ENCODE measurements at places on chromosomes 4 and X.

- DNase-seq: no peak
Measured at GRCh38 chr4:39664828-39665731, 26.4 kb upstream of the SMIM14 start.

GRCh38 chr4:153652051-153652784 is 31.9 kb upstream of the TLR2 start:
- no peak for DNase-seq

GRCh38 chrX:39161611-39162255 is 360.5 kb downstream of the MID1IP1 start:
- no peak for DNase-seq

GRCh38 chr4:140581078-140581477 is 12.3 kb upstream of the UCP1 start:
- no peak for DNase-seq

- peak; percentile 31 for DNase-seq
Measured at GRCh38 chrX:17521871-17522693, 147.1 kb downstream of the NHS start.

DNA sequence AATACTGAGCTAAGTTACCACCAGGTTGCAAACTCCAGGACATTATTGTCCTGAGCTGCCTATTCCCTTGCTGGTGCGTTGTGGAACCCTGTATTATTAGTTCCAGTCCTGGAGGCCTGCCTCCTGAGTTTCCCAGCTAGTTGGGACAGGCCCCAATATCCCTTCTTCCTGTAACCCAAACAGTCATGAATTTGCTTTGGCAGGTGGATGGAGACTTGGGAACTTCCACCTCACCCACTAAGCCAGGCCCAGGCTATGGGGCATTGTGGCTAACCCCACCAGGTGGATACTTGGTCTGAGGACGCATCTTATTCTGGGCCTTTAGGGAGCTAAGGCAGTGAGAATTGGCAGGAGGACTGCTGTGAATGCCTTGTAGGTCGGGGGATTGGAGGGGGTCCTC is 5.0 kb downstream of the RBM3 start:
- no peak for DNase-seq

GRCh38 chr4:110510955-110511544 is 35.1 kb downstream of the ENPEP start:
- no peak for DNase-seq

GRCh38 chrX:11629593-11630211 is 36.0 kb downstream of the ARHGAP6 start:
- peak; percentile 55 for DNase-seq

DNA sequence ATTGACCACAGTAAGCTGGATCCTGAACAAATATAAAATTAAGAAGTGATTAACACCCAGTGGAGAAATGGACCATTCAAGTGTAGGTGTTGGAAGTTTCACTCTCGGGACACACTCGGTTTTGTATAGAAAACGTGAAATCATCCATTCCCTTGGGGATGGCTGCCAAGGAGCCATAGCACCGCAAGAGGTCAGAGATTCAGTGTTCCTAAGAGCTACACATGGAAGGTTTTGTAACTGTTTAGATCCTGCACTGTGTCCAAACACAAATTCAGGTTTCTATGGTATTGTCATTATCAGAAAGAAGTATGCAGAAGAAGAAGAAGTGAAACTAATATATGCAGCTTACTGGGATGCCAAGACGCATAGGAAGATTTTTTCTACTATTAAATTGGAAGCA is 281.0 kb downstream of the LDB2 start:
- DNase-seq: no peak

DNA sequence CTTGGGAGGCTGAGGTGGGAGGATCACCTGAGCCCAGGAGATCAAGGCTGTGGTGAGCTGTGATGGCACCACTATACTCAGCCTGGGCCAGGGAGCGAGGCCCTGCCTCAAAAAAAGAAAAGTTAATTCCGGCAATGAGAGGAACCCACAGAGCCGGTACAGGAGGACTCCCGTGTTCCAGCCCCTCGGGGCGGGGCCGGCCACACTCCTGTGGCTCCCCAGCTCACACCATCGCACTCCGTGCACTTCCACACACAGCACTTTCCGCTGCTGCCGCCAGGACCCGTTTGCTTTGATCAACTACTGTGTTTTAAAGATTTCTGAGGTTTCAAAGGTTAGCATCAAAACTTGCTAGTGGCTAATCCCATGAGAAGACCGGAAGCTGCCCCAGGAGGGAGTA is 171.7 kb downstream of the AFAP1 start:
- peak; percentile 9 for DNase-seq

GRCh38 chrX:129654652-129655546 is at the start of gene APLN:
Gene APLN, minus strand, starts transcription at chrX:129654956. Its CDS starts 326 bp downstream, at chrX:129654630.
- DNase-seq: peak; percentile 76

DNA sequence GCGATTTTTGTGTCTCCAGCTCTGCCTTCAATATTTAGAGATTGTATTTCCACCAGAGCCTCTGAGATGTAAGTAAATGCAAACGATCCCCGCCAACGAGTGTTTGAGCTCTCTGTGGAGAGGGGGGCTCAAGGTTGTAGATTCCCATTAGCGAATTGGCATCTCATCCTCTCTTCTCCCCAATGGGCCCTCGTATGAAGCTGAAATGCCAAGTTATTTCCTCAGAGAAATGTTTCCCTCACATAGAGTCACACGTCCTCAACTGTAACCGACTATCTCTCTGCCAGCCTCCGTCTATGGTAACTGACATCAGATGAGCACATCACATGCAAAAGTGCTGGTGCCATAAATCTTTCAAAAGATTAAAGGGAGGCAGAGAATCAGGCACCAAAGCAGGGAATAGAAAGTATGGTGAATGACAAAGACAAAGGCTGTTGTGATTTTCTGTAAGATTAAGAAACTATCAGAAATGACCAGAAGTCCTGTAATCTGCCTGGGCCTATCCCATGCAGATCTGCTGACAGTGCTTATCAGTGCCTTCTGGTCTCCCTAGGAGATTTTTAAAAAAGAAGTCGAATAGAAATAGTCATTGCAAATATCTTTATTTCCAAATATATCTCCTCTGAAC is 157.1 kb downstream of the PDGFRA start:
- DNase-seq: no peak

GRCh38 chr4:86338521-86338920 is 21.3 kb downstream of the MAPK10 start:
- DNase-seq: no peak

GRCh38 chr4:142473218-142473959 is 372.7 kb downstream of the INPP4B start:
- peak; percentile 35 for DNase-seq

- no peak for DNase-seq
Measured at GRCh38 chr4:10129196-10130177, 12.9 kb upstream of the WDR1 start.

DNA sequence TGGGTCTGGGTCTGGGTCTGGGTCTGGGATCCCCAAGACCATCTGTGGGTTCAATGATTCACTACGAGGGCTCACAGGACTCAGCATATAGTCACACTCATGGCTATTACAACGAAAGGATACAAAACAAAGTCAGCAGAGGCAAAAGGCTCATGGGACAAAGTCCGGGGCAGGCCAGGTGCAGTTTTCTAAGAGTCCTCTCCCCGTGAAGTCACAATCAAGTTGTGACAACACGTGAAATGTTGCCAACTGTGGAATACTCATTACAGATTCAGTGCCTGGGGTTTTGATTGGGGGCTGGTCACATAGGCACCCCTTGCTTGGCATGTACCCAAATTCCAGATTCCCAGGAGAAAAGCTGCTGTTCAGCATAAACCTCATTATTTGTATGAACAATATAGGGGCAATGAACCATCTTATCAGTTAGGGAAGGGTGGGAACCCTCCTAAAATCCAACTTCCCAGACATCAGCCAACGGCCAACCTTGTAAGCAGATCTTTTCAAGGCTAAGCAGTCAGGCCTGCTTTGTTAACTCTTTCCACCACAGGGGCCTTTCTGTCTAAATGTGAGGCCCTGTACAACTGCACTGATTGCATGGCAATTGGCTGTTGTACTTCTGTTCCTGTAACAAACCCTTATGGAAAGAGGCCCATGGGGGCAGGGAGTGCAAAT is 58.2 kb upstream of the DIPK2B start:
- no peak for DNase-seq

- DNase-seq: no peak
Measured at GRCh38 chr4:63049726-63050125, 1359.5 kb downstream of the TECRL start.

- no peak for DNase-seq
Measured at GRCh38 chr4:155331478-155331877, 45.3 kb downstream of the MAP9 start.

DNA sequence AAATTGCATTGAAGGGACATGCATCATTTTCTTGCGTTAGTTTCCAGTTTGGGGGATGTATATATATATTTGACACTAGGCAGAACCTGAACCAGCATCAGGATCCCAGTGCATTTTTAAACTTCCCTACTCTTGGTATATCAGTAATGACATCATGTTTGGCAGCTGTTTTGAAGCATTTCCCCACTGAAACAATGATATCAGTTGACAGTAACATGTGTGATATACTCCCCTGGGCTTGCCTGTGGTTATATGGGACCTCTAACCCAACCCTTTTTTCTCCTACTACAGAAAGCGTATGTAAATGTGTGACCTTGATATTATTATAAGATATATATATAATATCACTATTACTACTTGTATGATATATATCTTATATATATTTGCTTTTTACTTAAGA is 225.9 kb upstream of the CASK start:
- no peak for DNase-seq

All from heart left ventricle (tissue), 16 donors.